ENCODE measurements at places on chromosomes 3 and 15. TPM values are rescaled to one million over a fixed set of nuclear protein-coding genes. Genes with fewer than 3 reads are reported as not detected.

- DNase-seq, result no peak
- H3K36me3 ChIP-seq, result peaks cover 55% of the 10 kb centered on the region
Observed at GRCh38 chr3:39146083-39146501, 7.3 kb downstream of the CSRNP1 start.

- peaks cover 17% of the 10 kb centered on the region for H3K27me3 ChIP-seq
- no peak overlapping the region for H3K4me3 ChIP-seq
- no peaks in the 10 kb centered on the region for H3K36me3 ChIP-seq
- DNase-seq, result no peak
Observed at GRCh38 chr3:129346695-129347457, 68.2 kb downstream of the HMCES start.

DNA sequence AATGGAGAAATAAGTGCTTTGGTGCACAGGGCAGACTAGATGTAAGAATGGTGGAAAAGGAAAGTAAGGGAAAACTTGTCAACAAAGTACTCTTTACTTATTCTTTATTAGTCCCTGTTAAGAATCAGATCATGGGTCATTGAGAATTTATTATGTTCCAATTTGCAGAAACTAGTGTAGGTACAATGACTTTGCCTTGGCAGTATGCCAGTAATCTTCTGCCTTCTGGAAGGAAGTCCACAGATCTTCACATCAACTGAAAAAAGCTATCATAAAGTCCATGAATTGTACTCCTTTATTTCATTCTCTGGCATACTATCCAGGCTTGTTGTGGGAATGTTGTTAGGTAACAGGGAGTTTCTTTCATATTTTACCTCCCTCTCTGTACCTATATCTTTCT is 88.2 kb upstream of the FLNB start:
- H3K27ac ChIP-seq, result no peak overlapping the region
- no peaks in the 10 kb centered on the region for H3K4me1 ChIP-seq
- no peaks in the 10 kb centered on the region for H3K27me3 ChIP-seq
- H3K4me3 ChIP-seq, result no peak overlapping the region
- no peak for DNase-seq
- H3K36me3 ChIP-seq, result peaks cover 44% of the 10 kb centered on the region

DNA sequence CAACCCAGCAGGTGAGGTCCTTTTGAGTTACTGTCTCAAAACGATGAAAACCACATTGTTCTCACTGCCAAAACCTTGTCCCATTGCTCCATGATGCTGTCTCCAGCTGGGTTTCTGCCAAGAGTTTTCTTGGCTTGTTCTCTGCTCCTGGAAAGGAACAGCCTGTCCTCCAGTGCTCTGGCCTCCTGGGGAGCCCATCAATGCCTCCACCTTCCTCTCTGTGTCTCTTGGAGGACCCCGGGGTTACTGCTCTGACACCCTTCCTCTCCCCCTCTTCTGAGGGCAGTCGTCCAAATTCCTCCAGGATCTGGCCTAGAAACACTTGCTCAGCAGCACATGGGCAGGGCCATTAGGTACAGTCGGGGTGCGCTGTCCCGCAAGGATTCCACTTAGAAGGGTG is 63.9 kb upstream of the RGMA start:
- no peaks in the 10 kb centered on the region for H3K36me3 ChIP-seq
- no peak for DNase-seq
- peaks cover 24% of the 10 kb centered on the region for H3K4me1 ChIP-seq
- H3K27me3 ChIP-seq, result no peaks in the 10 kb centered on the region
- no peak overlapping the region for H3K27ac ChIP-seq
- H3K4me3 ChIP-seq, result no peak overlapping the region

DNA sequence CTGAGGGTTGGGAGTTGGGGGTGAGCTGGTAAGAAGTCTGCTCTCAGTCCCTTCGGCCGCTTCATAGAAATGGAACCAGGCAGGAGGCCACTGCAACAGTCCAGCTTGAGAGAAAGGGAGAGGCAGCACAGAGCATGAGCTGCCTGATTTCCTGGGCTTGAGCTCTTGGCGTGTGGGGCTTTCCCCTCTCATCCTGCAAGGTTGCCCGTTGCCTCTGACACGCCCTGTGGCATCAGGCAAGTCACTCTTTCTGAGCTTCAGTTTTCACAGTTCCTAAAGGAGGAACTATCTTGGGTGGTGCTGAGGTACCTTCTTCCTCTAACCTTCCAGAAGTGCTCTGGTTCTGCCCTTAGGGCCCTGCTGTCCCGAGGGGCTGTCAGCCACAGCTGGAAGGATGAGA is 4.9 kb downstream of the MESP2 start:
- no peaks in the 10 kb centered on the region for H3K36me3 ChIP-seq
- no peak overlapping the region for H3K4me3 ChIP-seq
- H3K4me1 ChIP-seq, result peaks cover 20% of the 10 kb centered on the region
- H3K27ac ChIP-seq, result no peak overlapping the region
- DNase-seq, result no peak

DNA sequence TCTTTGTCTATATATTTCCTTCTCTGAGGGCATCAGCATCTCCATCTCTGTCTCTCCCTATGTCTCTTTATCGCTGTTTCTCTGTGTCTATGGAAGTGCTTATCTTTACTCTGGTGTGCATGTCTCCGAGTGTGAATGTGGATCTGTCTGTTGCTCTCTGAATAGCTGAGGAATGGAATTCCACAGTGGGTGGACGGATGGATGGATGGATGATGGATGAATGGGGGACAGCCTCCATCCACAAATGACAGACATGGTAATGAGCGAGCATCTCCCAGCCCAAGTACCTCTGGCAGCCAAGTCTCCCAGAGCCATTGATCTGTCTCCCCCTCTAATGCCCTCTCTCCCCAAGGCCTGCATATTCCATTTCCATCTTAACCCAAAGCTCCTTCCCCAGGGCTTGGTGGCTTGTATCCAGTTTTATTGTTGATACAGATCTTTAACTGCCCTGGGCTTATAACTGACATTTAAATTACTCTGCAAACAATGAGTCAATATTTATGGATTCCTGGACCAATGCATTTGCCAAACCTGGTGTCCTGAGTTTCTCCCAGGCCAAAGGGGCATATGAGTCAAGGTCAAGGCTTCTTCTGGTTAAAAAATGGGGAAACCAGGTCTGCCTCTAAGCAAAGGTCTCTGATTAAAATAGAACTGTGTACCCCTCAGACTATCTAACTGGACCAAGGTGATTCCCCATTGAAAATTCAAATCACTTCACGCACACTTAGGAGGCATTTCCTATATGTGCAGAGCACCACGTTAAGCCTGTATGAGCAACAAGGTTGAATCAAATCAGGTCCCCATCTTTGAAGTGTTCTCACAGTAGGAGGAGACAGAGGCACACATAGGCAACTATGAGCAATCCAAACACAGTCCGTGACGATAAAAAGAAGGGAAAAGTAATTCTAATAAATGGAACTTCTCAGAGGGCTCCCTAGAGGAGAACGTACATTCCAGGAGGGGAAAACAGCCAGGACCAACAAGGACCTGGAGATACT is 109.9 kb downstream of the TLE3 start:
- H3K4me1 ChIP-seq, result no peaks in the 10 kb centered on the region
- H3K4me3 ChIP-seq, result no peak overlapping the region
- H3K27me3 ChIP-seq, result peaks cover 13% of the 10 kb centered on the region
- no peaks in the 10 kb centered on the region for H3K36me3 ChIP-seq

DNA sequence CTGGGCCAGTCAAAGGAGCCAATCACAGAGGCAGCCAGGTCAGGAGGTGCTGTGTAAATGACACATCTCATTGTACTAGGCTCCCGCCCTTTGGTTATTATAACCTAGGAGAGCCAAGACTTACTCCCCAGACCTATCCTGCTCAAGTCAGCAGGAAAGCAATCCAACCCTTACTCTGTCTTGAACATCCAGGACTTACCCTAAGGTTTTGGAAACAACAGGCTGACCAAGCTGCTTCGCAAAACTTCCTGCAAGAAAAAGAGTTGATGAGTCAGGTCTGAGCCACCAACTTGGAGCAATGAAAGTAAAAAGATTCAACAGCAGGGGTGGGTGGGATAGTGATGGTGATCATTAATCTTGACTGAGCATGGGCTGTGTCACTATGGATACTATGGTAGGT is 144.4 kb downstream of the MYLK start:
- H3K27ac ChIP-seq, result no peak overlapping the region
- no peaks in the 10 kb centered on the region for H3K27me3 ChIP-seq
- no peak overlapping the region for H3K4me3 ChIP-seq
- no peaks in the 10 kb centered on the region for H3K4me1 ChIP-seq
- H3K36me3 ChIP-seq, result no peaks in the 10 kb centered on the region
- no peak for DNase-seq

DNA sequence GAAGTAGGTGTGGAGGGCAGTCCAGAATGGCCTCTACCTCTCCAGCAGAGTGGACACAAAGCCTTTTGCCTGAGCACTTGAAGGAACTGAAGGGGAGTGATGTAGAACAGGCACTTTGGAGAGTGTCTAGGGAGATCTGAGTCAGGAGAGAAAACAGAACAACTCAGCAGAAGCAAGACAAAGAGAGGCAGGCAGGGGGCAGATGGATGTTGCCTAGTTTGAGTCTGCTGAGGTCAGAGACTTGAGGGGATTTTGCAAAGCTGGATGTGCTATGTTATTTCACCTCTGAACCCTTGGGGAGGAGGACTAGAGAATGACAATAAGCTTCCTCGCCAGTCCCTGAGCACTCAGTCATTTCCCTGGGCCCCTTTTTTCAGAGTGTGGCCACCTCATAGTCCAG is 366.4 kb downstream of the EPHB1 start:
- no peak overlapping the region for H3K27ac ChIP-seq
- no peaks in the 10 kb centered on the region for H3K27me3 ChIP-seq
- no peak for DNase-seq

GRCh38 chr3:38367779-38368178 is 21.2 kb downstream of the XYLB start:
- H3K4me3 ChIP-seq, result no peak overlapping the region
- H3K4me1 ChIP-seq, result peaks cover 12% of the 10 kb centered on the region
- H3K27me3 ChIP-seq, result no peaks in the 10 kb centered on the region
- H3K36me3 ChIP-seq, result no peaks in the 10 kb centered on the region
- no peak overlapping the region for H3K27ac ChIP-seq

- peaks cover 3% of the 10 kb centered on the region for H3K27me3 ChIP-seq
- no peaks in the 10 kb centered on the region for H3K4me1 ChIP-seq
- no peak overlapping the region for H3K27ac ChIP-seq
- H3K4me3 ChIP-seq, result no peak overlapping the region
- no peak for DNase-seq
- no peaks in the 10 kb centered on the region for H3K36me3 ChIP-seq
Observed at GRCh38 chr3:119794971-119795612, 13.2 kb downstream of the NR1I2 start.

DNA sequence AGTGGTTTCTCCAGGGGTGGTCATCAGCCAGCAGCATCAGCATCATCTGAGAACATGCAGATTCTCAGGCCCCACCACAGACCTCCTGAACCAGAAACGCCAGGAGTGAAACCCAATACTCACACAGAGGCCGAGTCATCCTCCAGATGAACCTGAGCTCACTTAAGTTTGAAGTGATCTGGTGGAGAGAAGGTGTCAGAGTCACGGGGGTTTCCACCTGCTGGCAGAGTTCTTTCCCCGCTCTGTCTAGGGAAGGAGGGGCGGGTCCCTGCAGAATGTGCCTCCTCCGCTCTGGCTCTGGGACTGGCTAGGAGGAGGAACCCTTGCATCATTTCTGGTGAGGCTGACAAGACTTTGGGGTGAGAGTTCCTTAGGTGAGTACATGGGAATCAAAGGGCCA is 13.3 kb upstream of the KIF23 start:
- H3K27me3 ChIP-seq, result no peaks in the 10 kb centered on the region
- H3K4me1 ChIP-seq, result peaks cover 3% of the 10 kb centered on the region
- no peaks in the 10 kb centered on the region for H3K36me3 ChIP-seq
- H3K27ac ChIP-seq, result no peak overlapping the region
- DNase-seq, result no peak
- H3K4me3 ChIP-seq, result no peak overlapping the region

DNA sequence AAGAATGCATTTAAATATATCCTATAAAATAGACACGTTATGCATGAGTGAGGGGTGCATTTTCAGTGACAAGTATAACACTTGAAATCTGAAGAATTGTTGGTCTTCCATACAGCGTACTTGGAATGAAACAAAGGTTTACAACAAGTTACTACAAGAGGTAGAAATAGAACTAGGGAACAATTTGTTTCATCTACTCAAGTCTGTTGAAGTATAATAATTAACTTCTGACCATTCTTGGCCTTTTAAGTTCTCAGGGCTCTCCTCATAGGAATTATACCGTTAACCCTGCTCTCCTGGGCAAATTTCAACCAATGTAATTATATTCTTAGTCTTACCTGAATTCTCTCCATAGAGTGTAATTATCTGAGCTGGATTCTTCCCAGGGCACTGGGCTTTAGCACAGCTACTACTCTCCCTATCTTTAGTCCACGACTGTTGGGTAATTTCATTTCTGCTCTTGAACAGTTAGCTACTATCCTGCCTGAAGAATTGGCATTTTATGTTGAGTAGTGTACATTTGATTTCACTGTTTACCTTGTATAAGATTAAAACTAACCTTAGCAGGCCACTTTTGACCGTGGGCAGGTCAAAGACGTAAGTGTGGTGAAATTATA is 100.6 kb downstream of the UBE2E2 start:
- no peak for DNase-seq
- no peaks in the 10 kb centered on the region for H3K4me1 ChIP-seq
- no peaks in the 10 kb centered on the region for H3K27me3 ChIP-seq
- H3K36me3 ChIP-seq, result no peaks in the 10 kb centered on the region

DNA sequence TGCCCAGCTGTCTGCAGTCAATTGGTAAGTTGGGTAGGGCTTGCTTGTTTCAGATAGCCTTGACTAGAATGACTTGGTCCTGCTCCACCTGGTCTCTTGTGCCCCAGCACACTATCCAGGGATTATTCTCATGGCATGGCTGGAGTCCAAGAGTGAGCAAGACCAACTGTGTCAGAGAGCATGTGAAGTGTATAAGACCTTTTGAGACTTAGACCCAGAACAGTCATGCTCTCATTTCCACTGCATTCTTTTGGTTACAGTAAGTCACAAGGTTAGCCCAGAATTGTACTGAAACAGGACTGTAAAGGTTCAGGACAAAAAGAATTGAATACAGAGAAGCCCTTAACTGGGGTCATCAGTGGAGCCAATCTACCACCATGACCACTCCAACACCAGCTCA is 650.8 kb upstream of the ADAMTS9 start:
- H3K4me1 ChIP-seq, result no peaks in the 10 kb centered on the region
- no peaks in the 10 kb centered on the region for H3K36me3 ChIP-seq
- no peak overlapping the region for H3K4me3 ChIP-seq
- no peaks in the 10 kb centered on the region for H3K27me3 ChIP-seq
- H3K27ac ChIP-seq, result no peak overlapping the region

GRCh38 chr3:126184465-126185000 is 4.1 kb upstream of the ALDH1L1 start:
- H3K4me1 ChIP-seq, result no peaks in the 10 kb centered on the region
- DNase-seq, result no peak
- no peaks in the 10 kb centered on the region for H3K36me3 ChIP-seq
- H3K4me3 ChIP-seq, result no peak overlapping the region
- H3K27ac ChIP-seq, result no peak overlapping the region
- peaks cover 22% of the 10 kb centered on the region for H3K27me3 ChIP-seq

TLR9 gene
- total RNA-seq, result 0.17 TPM

USP50 gene
- 0.41 TPM for total RNA-seq

PLD1 gene
- total RNA-seq, result 1.0 TPM

TP53BP1 gene
- total RNA-seq, result 43.0 TPM

LRRC34 gene
- total RNA-seq, result 0.22 TPM

GPR160 gene
- 5.7 TPM for total RNA-seq

GOLGA6D gene
- total RNA-seq, result not detected

Measured in CD4-positive, alpha-beta T cell (primary cell).